ENCODE measurements at places on chromosomes 2 and 18. TPM values are rescaled to one million over a fixed set of nuclear protein-coding genes. Genes with fewer than 3 reads are reported as not detected.

The POTEF gene
- not detected for polyA plus RNA-seq

The ITSN2 gene
- 59.6 TPM for polyA plus RNA-seq

- H3K27ac ChIP-seq = no peak overlapping the region
- H3K27me3 ChIP-seq = peaks cover 3% of the 10 kb centered on the region
- H3K4me1 ChIP-seq = no peaks in the 10 kb centered on the region
- no peak for DNase-seq
Observed at GRCh38 chr2:151302404-151302803, 12.9 kb upstream of the NMI start.

DNA sequence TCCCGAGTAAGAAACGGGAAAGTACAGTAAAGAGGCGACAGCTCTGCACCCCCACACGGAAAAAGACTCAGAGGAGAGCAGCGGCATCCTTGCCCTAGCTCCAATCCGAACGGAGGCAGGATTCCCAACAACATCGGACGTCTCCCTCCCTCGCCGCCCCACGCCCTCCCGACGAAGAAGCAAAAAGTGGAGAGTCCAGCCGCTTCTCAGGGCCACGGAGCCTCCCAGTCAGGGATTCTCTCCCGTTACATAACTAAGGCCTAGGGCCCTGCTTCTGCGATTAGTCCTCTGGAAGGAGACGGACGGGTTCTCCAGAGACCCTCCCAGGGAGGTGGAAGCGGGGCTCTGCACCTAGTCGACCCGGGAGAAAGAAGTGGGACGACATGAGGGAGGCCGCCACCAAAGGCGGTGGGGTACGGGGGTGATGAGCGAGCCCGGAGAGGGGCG is 587 bp downstream of the SUMO1 start:
- H3K4me1 ChIP-seq = peaks cover 24% of the 10 kb centered on the region
- H3K27ac ChIP-seq = peak overlapping the region; percentile 83
- peak overlapping the region; percentile 97 for H3K4me3 ChIP-seq
- no peaks in the 10 kb centered on the region for H3K27me3 ChIP-seq
- DNase-seq = no peak
- peaks cover 3% of the 10 kb centered on the region for H3K36me3 ChIP-seq

- H3K27ac ChIP-seq = no peak overlapping the region
- H3K4me1 ChIP-seq = no peaks in the 10 kb centered on the region
- no peak for DNase-seq
- no peak overlapping the region for H3K4me3 ChIP-seq
- no peaks in the 10 kb centered on the region for H3K27me3 ChIP-seq
Observed at GRCh38 chr2:149729586-149729985, 142.0 kb upstream of the MMADHC start.

Measured in CD4-positive, CD25-positive, alpha-beta regulatory T cell (primary cell).